ENCODE measurements at places on chromosomes 2 and 18.

DNA sequence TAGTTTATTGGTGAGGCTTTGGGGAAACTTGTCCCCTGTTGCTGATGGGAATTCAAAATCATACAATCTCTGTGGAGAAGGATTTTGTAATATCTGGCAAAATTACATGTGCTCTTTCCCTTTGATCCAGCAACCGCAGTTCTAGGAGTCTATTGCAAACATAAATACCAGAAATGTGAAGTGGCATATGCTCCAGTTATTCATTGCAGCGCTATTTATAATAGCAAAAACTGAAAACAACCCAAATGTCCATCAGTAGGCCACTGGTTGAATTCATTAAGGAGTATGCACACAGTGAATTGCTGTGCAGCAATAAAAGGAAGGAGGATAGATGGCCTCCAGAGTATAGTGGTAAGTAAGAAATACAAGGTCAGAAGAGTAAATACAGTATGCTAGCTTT lies 76.5 kb downstream of the HNRNPLL start:
- no peak for DNase-seq

- DNase-seq = no peak
These were observed 697.3 kb downstream of the TRIB2 start for GRCh38 chr2:13413989-13414388.

- DNase-seq = no peak
These were observed 92.4 kb upstream of the CHST9 start for GRCh38 chr18:27277554-27277953.

- no peak for DNase-seq
These were observed 44.6 kb upstream of the ACVR1 start for GRCh38 chr2:157920736-157921135.

DNA sequence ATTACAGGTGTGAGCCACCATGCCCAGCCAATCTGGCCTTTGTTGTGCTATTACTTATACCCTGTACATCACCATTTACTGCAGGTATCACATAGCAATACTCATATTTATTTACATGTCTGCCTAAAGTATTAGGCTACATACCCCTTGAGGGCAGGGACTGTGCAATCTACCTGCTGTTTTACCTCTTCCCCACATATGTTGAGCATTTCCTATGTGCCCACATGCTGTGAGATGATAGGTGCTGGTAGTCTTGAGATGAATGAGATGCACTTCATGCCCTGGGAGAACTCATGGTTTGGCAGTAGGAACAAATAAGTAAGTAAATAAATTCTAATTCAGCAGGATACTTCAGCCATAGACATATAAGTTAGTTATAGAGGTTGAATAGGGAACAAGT lies 59.2 kb downstream of the TTC39C start:
- no peak for DNase-seq

DNA sequence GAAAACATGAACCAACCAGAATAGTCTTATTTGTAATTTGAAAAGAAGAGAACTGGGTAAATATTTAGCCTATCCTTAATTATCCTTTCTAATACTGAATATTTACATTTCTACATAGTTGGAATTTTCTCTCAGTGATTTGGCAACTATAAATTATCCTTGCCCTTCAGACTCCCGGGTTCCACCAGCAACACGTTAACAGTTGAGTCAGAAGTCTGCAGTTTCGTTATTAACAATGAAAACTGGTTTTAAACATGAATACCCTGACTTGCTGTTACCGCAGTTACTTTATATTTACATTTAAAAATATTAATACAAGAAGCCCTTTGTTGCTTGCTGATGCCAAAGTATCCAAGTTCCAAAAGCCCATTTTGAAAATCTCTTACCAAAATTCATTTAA lies 673.0 kb downstream of the ARHGAP15 start:
- DNase-seq = no peak

DNA sequence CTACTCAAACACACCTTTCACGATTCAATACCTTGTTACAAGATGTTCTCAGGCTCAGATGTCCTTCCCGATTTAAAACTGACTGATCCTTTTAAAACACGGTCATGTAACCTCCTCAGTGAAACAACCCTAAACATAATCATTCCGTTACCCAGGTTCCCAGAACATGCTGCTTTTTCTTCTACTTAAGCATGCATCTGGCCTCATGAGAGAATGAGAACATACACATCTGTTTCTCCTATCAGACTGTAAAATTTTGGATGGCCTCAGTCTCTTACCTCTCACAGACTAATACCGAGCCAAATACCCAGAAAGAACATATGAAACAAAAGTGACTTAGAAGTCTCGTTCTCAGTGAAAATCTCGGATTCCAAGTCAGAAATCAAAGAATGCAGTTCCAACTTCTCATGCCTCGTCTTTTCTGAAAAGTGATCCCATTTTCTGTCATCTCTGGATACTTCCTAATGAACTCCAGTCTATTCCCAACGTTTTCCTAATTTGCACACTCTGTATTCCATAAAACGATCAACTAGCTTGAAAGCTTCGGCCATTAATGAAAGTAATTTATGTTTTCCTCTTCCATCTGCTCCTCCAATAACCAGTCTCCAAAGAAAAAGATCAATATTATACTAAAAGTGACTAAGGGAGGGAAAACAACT lies 919 bp downstream of the SF3B1 start:
- DNase-seq = no peak

- DNase-seq = peak; percentile 24
These were observed 167.3 kb downstream of the SEPTIN10 start for GRCh38 chr2:109446278-109447131.

DNA sequence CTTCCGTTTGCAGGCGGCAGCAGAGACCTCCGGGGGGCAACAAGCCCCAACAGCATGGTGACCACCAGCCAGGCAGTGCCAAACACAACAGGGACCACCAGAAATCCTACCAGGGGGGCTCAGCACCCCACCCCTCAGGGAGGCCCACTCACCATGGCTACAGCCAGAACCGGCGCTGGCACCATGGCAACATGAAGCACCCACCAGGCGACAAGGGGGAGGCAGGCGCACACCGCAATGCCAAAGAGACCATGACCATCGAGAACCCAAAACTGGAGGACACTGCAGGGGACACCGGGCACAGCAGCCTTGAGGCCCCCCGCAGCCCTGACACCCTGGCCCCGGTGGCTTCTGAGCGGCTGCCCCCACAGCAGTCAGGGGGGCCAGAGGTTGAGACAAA lies 192.9 kb downstream of the SMAD7 start:
- no peak for DNase-seq

DNA sequence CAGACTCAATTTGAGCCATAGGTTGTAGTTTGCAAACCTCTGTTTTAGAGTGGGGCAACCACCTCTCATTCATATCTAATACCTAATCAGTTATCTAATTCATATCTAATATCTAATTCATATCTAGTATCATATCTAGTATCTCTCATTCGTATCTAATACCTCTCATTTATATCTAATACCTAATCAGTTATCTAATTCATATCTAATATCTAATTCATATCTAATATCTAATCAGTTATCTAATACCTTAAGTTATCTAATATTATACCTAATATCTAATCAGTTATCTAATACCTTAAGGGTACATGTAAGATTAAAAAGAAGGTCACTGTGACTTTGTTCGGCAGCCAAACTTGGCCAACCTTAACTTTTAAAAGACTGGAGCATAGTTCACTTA lies 403.4 kb upstream of the MMADHC start:
- DNase-seq = no peak

DNA sequence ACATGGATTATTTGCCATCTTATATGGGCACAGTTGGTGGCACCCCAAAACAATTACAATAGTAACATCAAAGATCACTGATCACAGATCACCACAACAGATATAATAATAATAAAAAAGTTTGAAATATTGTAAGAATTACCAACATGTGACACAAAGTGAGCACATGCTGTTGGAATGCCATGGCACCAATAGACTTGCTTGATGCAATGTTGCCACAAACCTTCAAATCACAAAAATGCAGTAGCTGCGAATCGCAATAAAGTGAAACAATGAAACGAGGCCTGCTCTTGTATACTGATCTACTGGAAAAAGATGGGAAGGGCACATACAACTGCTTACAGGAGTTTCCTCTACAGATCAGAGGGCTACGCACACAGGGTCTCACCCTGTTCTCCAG lies 32.2 kb upstream of the AMMECR1L start:
- no peak for DNase-seq

- no peak for DNase-seq
These were observed 14.7 kb downstream of the CDK15 start for GRCh38 chr2:201821080-201821479.

DNA sequence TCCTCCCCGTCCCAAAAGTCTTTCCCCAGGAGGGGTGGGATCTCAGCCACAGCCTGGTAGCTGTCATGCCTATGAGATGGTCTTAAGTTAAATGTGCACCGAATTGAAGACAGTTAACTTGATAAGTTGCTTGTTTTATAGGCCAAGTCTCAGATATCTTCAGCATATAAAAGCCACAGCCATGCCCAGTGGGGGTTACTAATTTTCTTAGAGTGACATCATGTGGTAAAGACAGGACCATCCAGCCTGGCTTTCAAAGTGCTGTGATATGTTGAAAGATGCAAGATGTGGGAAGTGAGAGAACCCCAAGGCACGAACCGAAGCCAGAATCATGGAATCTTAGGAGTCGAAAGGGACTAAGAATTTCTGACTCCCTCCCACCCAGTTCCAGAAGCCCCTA lies 42.1 kb upstream of the FAM124B start:
- no peak for DNase-seq

GRCh38 chr2:241801611-241802420 lies 7.2 kb upstream of the NEU4 start:
- DNase-seq = no peak

DNA sequence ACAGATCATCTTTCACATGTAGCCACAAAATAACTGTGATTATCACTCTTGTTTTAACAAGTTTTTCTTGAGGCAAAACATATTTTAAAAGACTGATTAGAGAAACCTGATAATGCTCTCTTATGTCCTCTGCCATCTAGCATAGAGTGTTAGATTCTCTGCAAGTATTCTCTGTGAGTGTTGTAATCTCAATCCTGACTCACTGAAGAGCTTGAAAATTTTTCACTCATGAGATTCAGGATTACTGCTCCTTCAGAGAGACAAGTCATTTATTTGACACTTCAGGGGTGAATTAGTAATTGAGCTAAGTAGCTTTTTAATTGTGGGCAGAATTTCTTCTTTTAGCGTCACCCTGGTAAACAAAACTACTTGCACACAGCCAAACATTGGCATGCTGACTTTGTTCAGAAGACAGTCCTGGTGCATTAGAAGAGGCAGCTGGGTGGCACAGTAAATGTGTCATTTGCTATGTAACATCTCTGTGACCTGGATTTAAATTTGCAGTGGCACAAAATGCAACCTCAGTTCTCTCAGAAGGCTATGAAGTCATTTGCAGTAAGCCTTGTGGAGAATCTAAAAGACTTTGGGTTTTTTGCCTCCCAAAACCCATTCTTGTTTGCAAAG lies 172.9 kb downstream of the LRP1B start:
- no peak for DNase-seq

GRCh38 chr18:32711862-32712261 lies 61.0 kb downstream of the KLHL14 start:
- no peak for DNase-seq

DNA sequence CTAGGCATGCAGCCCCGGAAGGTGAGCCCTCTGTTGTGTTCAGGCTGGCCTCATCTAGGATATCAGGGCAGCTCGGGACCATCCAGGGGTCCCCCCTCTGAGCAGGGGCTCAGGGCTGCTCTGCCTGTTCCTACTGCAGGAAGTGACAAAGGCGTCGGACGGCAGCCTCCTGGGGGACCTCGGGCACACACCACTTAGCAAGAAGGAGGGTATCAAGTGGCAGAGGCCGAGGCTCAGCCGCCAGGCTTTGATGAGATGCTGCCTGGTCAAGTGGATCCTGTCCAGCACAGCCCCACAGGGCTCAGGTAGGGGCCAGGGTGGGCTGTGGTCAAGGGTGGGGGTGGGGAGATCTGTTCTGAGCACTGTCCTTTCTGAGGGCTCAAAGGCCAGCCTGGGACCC lies 13.1 kb downstream of the KCNIP3 start:
- DNase-seq = no peak

- DNase-seq = no peak
These were observed 41.7 kb downstream of the SUMO1 start for GRCh38 chr2:202196727-202197126.

DNA sequence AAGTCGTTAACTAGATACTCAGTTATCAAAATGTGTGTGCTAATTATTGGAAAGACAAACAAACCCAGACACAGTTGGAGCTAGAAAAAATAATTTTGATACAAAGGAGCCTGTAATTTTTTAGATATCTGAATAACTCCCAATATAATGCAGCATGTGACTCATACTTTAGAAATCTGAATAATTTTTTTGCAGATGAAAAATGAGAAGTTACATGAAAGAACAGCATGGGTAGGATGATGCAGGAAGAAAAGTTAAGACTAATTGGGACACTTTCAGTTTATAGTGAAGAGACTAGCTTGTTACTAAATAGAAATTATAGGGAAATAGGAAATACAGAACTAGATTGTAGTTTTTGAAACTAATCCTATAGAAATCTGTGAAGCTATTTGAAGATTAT lies 945.8 kb downstream of the CBLN2 start:
- no peak for DNase-seq

DNA sequence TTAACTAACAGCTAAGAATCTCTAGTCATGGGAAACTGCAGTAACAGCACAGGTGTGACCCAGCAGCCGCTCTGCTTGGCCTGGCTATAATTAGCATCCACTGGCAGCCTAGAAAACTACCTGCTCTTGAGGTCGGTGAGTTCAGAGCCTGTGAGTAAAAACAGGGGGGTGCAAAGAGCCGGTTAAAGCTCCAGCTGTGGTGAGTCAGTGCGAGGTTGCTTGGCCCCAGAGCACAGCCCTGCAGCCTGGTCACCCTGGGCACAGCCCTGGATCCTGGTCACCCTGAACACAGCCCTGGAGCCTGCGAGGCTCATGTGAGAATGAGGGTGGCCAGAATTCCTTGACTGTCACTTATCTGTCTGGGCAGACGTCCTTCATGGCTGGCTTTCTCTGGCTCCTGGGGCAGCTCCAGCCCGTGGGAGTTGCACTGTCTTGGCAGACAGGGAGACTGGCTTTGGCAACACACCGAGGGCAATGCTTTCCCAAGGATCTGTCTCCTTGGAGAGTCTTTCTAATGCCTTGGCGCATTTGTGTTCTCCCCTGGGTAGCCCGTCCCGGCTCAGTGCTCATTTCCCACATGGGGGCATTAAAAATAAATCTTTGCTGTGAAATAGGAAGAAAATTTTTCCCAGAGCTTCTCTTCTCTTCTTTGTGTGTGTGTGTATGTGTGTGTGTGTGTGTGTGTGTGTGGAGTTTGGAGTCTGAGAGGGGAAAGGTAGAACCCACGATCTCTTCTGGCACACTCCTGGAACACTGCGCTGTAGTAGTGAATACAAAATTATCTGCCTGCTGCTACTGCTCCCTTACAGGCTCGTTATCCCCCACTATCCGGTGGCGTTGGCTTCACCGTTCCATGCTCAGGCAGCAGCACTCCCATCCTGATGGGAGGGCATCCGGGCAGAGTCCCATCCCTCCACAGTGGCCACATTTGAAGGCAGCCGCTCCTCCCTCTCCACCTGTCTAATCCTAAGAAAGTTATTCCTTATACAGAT lies 250.2 kb upstream of the MEX3C start:
- peak; percentile 25 for DNase-seq

Data from femur (tissue), 1 donor.